ENCODE measurements at places on chromosomes 6 and 20. TPM values are rescaled to one million over a fixed set of nuclear protein-coding genes. Genes with fewer than 3 reads are reported as not detected.

STK4 gene
- 9.2 TPM for polyA plus RNA-seq

NEURL2 gene
- 24.5 TPM for polyA plus RNA-seq

NFKBIL1 gene
- 18.9 TPM for polyA plus RNA-seq

DNA sequence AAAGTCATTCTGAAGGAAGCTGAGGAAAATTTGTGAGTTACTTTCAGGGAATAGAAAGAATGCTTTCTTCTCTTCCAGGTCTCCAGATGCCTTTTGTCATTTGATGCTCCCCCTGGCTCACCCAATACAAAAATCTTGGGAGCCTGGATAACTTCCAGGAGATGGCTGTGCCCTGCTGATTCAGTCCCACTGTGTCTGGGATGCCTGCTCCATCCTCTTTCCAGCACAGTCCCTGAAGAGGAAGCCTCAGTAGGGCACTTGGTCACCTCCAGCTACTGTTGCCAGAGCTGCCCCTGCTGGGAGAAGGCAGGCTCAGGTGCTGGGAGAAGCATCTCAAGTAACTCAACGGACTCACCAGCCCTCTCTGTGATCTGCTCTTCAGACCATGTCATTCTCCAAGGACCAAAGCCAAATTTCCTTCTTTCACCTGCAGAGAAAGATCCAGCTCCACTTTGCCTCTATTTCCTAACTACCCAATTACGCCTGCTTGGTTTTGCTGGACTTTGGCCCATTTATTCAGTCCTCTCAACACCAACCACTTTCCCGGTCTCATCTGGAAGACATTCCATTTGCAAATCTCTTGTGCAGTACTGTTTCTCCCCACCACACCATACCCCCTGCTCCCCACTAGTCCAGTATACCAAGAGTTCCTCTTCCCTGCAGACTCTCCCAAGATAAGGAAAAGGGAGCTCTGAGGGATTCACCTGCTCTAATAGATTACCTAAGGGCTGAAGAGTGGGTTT, 53.3 kb downstream of the SLC23A2 start:
- DNase-seq: no peak

PRSS35 gene
- polyA plus RNA-seq: 9.0 TPM

- DNase-seq: no peak
Measured at GRCh38 chr6:143969077-143969476, 39.0 kb downstream of the PLAGL1 start.

DNA sequence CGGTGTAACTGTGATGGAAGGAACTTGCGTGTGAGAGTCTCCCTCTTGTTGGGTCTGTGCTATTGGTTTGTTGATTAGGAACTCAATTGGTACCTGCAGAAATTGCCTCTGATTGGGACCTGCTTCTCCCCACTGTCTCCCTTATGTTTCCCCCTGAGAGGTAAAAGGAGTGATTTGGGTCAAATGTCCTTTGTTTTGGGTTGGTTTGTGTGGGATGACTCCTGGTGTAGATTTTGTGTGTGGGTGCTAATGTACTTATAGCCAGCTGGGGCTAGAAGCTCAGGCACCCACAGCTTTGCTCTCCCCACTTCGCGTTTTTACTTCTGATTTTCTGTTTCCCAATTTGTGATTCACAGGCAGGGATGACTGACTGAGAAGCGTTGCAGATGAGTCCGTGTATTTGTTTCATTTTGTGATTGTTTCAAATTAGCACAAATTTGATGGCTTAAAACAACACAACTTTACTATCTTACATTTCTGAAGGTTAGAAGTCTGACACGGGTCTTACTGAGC, 79.1 kb downstream of the UTRN start:
- DNase-seq: no peak

SASH1 gene
- polyA plus RNA-seq: 42.8 TPM

- DNase-seq: peak; percentile 57
Measured at GRCh38 chr6:30615958-30616810, 859 bp downstream of the PPP1R10 start.

Data from hindlimb muscle (tissue), 1 donor.